ENCODE measurements at places on chromosomes 5 and 9.

DNA sequence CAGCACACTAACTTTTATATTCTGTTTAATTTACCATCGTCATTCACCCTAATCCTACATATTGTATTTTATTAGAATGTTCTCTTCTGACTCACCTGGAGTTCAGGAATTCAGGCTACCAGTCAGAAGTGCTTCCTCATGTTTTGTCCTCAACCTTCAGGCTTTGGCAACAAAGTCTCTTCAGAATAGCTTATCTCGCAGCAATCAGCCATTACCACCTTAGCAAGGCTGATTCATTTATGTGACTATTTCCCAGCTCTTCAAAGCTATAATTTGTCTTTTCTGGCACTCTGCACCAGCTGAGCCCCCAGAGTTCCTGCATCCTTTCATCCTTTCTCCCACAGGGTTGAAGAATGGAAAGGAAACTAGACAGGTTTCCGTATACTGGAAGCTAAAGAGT lies 365.5 kb upstream of the CDH18 start:
- no peak for DNase-seq

DNA sequence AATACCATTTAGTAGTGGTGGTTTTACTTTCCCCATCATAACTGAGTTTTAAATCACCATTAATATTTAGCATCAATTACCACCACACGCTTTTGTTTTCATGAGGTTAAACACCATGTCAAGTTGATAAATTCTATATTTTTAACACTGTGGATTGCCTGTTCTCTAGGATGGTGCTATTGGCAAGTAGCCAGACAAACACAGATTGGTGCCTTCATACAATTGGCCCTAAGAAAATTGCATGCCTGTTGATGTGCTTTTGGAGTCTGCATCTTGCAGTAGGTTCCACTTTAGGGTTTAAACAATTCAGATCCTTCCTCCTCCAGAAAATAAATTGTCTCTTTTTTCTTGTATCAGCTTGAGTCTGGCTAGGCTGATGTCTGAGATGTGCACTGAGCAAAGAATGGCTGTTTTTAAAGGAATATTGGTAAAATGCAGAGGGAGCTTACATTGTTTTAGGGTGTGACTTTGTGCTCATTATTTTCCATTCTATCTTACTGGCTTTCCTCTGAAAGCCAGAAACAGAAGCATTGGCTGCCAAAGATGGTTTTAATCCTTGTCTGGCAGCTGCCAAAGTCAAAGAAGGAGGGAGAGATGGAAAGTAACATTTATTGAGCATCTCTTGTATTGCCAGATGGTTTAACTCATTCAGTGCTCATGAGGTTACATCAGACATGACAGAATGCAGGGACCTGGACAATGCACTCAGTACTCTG lies 19.6 kb upstream of the MAN2A1 start:
- DNase-seq: no peak

DNA sequence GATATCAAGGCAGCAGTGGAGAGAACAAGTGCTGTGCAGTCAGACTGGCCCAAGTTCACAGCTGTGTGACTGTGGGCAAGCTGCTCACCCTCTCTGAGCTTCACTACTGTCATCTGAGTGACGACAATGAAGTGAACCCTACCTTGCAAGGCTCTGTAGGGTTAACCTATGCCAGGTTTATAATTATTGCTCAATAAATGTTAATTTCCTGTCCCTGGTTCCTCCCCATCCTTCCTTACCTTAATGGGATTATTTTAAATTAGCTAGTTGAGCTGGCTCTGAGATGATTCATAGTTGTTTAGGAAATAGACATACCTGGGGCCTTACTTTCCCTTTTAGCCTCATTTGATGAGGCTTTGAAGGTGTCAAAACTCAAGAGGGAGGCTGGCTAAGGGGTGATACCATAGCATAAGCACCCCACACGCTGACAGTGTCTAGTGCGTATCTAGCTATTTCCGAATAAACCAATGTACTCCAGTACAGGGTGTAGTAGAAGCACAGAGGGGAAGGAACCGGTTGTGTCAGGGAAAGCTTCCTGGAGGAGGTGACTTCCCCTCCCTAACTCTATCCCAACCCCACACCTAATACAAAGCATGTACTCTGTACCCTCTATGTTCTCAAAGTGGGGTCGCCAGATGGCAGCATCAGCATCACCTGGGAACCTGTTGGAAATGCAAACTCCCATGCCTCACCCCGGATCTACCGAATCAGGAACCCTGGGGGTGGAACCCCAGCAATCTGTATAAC lies 63.3 kb upstream of the SLC25A51 start:
- DNase-seq: no peak

DNA sequence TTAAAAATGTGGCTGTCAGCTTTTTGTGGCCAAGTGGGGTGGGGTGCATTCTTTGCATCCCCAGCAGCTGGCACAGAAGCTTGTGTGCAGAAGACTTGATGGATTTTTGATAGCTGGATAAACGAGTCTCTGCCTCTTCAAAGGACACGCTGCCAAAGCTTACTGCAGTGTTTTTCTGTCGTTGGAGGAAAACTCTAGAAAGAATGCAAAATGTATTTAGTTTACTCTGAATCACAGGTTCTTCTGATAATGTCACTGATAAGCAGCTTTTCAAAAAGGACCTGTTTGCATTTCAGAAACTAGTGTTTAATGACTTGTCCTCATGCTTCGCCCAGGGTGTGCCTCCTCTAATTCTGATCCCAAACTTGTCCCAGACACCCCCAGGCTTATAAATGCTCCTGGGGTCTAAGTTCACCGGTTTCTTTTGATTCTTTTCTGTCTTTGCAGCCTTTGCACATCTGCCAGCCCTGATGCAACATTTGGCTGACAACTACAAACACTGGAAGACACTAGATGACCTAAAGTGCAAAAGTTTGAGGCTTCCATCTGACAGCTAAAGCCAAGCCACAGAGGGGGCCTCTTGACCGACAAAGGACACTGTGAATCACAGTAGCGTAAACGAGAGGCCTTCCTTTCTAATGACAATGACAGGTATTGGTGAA lies 66.0 kb downstream of the WDR41 start:
- DNase-seq: no peak

- DNase-seq: no peak
These were observed 504 bp upstream of the OTP start for GRCh38 chr5:77638763-77639671.

GRCh38 chr9:127133739-127134167 lies 11.3 kb upstream of the ANGPTL2 start:
- DNase-seq: no peak

DNA sequence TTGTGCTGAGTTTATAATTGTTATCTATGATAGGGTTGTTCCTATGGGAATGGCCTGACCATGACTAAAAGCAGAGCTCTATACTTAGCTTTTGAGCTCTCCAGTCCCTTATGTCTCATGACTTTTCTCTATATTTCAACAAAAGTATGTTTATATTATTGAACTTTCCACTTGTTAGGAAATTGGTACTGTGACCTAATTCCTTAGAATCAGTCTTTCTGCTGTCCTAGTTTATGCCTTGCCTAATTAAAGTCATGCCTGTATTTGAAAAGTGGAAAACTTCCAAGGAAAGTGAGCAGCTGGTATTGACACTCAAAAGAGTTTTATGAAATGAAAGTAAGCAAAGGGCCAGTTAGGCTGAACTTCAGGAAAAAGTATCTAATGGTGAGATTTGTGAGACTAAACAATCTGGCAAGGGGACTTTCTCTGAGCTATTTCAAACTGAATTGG lies 68.6 kb downstream of the XRCC4 start:
- no peak for DNase-seq

DNA sequence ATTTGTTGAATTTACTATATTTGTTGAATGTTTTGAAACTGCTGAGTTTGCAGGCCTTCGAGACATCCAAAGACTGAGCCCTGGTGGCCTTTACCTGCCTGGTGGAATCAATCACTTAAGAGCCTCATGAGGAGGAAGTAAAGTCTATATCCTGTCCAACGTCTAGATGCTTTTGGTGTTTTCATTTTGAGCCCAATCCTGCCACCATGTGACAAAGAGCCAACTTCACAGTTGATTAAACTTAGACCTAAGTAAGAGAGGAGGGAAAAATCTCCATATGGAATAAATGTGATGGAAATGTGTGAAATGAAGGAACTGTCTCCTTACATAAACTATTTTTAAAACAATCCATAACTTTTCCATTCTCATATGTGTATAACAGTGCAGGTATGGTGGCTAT lies 220.1 kb downstream of the PRR16 start:
- DNase-seq: no peak

GRCh38 chr9:72333197-72333596 lies 31.8 kb downstream of the ZFAND5 start:
- no peak for DNase-seq

DNA sequence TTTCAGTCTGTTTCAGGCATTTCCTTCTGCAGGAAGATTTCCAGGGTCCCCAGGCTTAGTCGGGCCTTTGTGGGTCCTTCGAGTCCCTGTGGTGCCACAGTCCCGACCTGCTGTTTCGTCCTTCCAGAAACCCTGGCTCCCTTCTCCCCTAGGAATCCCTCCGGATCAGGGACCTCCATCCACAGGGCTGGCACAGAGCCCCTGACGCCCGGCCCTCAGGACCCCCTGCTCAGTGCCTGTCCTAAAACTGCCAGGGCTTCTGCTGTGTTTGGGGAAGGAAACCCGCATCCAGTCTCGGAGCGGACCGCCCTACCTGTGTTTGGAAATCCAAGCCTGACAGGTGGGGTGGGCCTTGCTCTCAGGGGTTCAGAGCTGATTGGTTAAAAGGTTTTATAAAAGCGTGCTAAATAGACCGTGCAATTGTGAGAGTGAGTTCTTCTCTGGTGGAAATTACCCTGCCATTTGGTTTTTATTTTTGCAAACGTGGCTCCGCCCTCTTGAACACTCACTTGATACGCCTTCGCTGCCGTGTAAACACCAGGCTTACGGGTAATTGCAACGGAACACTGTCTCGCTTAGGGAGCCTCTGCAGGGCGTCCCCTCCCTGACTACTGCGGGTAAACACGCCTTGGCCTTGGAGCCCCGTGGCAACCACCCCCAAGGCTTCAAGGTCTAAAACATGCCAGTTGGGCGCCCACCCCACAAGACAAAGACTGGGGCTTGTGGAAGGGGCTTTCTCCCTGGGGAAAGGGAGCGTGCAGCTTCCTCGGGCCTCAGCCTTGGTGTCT lies 121.2 kb downstream of the PHF2 start:
- DNase-seq: no peak

GRCh38 chr9:105148328-105149006 lies 96.0 kb upstream of the SLC44A1 start:
- no peak for DNase-seq

DNA sequence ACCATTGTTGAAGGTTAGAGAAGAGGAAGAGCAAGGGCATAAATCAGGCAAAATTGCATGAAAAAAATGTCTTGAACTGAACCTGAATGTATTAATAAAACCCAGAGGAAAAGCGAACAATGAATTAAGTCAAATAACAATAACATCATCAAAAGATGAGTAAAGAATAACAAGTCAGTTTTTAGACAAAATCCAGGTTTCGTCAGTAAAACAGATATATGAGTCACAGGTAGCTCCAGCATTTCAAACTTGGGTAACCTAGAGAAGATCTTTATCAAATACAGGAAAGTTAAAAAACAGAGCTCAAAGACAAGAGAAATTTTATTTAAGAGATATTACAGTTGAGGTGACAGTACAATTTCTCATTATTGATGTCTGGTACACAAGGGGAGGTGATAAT lies 332.4 kb downstream of the EFNA5 start:
- DNase-seq: no peak

GRCh38 chr9:137228506-137228967 lies 1.2 kb downstream of the RNF224 start:
- no peak for DNase-seq

- DNase-seq: no peak
These were observed 8.3 kb upstream of the SLC25A48 start for GRCh38 chr5:135826221-135826525.

DNA sequence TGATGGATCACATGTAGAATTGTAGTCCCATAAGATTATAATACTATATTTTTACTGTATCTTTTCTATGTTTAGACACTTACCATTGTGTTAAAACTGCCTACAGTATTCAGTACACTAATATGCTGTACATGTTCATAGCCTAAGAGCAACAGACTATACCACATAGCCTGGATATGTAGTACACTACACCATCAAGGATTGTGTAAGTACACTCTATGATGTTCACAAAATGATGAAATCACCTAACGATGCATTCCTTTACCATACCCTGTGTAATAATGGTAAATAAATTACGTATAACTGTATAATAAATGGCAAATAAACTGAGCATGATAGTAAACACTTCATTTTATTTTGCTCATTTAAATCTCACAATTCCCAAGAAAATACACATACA lies 60.3 kb downstream of the RICTOR start:
- DNase-seq: no peak

- DNase-seq: no peak
These were observed 44.1 kb downstream of the EPB41L4B start for GRCh38 chr9:109276469-109277440.

GRCh38 chr9:113623851-113624485 lies 160.4 kb downstream of the RGS3 start:
- no peak for DNase-seq

Measured in stimulated activated CD8-positive, alpha-beta memory T cell treated with anti-CD3 and anti-CD28 coated beads, Interleukin-4, amount 100 ng/mL, for 4 hours (primary cell).